ENCODE measurements at places on chromosomes 13 and 19.

DNA sequence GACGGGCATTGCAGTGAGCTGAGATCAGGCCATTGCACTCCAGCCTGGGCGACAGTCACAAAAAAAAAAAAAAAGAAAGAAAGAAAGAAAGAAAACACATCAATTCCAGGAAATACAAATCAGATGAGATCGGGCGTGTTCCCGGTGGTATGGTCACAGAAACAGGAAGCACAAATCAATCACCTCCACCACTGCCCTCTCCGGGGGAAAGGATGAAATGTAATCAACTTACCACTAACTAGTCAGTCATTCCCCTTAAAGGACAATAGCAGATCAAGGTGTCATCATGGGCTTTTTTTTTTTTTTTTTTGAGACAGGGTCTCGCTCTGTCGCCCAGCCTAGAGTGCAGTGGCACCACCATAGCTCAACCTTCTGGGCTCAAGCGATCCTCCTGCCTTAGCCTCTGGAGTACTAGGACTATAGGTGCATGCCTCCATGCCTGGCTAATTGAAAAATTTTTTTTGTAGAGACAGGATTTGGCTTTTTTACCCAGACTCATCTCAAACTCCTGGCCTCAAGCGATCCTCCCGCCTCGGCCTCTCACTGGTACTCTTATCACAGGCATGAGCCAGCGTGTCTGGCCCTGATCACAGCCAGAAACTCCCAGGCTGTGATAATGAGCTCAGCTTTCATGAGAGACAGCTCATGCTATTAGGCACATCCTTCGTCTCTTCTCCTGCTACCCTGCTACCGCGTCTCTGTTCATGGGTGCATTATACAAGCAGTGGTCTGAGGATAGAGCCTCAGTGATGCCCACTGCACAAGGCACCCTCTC lies 6.8 kb upstream of the DPRX start:
- DNase-seq, result no peak
- H3K27ac ChIP-seq, result no peak overlapping the region
- no peak overlapping the region for H3K4me3 ChIP-seq
- no peaks in the 10 kb centered on the region for H3K27me3 ChIP-seq
- no peaks in the 10 kb centered on the region for H3K36me3 ChIP-seq

DNA sequence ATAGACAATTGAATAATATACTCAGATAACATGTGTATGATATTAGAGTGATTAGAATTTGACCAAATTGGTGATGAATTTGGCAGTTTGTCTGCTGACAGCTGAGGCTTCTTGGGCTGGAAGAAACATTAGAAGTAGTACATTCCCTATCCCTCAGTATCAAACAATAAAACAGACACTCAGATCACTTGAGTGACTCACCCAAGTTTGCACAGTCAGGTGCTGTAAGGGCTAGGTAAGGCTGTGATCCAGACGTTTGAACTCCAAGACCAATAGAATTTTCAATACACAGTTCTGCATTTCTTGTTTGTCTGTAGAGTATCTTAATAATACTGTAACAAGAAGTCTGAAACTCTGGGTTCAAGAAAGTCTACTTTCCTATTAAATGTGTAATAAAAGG lies 223.5 kb downstream of the POSTN start:
- H3K36me3 ChIP-seq, result no peaks in the 10 kb centered on the region
- H3K4me1 ChIP-seq, result no peaks in the 10 kb centered on the region
- no peak for DNase-seq
- no peak overlapping the region for H3K27ac ChIP-seq

GRCh38 chr13:80235967-80236302 lies 105.0 kb downstream of the SPRY2 start:
- peaks cover 12% of the 10 kb centered on the region for H3K4me1 ChIP-seq
- no peak overlapping the region for H3K4me3 ChIP-seq
- no peaks in the 10 kb centered on the region for H3K27me3 ChIP-seq
- H3K27ac ChIP-seq, result no peak overlapping the region
- no peak for DNase-seq

DNA sequence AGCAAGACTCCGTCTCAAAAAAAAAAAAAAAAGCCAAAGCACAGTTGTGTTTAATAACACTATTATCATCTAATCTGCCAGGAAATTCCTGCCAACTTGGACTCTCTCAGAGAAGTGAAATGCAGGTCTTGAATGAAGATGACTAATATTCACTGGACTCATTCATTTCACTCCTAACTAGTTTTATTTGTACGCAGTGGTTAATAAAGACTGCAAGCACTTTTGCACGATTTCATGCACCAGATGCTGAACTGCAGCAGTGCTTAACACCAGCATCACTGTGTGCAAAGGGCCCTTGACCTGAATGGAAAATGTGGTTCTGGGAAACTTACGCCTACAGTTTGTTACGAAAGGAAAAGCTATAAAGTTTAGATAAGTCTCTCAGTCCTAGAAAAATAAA lies 63.3 kb downstream of the DHRS12 start:
- DNase-seq, result no peak
- H3K36me3 ChIP-seq, result no peaks in the 10 kb centered on the region
- H3K4me3 ChIP-seq, result no peak overlapping the region
- peak overlapping the region; percentile 60 for H3K27ac ChIP-seq

- H3K4me3 ChIP-seq, result no peak overlapping the region
- H3K27ac ChIP-seq, result no peak overlapping the region
- no peak for DNase-seq
- no peaks in the 10 kb centered on the region for H3K27me3 ChIP-seq
- no peaks in the 10 kb centered on the region for H3K4me1 ChIP-seq
Measured at GRCh38 chr19:49167857-49168409, 10.3 kb downstream of the TRPM4 start.

GRCh38 chr13:50905256-50905655 lies 4.3 kb upstream of the RNASEH2B start:
- DNase-seq, result no peak
- no peak overlapping the region for H3K4me3 ChIP-seq
- no peaks in the 10 kb centered on the region for H3K36me3 ChIP-seq

- peak; percentile 17 for DNase-seq
- H3K27me3 ChIP-seq, result no peaks in the 10 kb centered on the region
- H3K27ac ChIP-seq, result no peak within 1 kb of the TSS
- H3K4me3 ChIP-seq, result peak within 1 kb of the TSS; percentile 26
- H3K36me3 ChIP-seq, result no peaks in the 10 kb centered on the region
Measured at GRCh38 chr19:23116802-23117571, at the start of gene ZNF730. TSS of gene ZNF730 (plus strand) at chr19:23117025. CDS start at chr19:23117174, 149 bp downstream.

DNA sequence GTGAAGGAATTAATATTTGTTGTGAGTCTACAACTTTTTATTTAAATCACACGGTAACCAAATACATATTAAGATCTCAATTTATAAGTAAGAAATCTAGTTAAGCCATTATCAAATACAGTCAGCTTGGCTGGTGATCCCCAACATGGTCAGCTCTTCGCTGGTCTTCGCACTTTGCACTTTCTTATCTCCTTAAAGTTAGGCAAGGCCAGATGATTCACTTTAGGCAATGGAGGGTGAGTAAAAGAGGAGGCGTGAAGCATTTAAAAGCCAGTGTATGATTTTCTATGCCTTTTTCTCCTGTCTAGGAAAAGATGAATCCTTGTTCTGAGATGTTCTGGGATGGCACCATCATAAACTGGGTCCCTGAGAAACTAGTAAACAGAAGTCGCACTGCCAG lies 793.7 kb upstream of the ARGLU1 start:
- no peak overlapping the region for H3K4me3 ChIP-seq
- no peaks in the 10 kb centered on the region for H3K4me1 ChIP-seq
- H3K27ac ChIP-seq, result no peak overlapping the region
- H3K36me3 ChIP-seq, result no peaks in the 10 kb centered on the region

DNA sequence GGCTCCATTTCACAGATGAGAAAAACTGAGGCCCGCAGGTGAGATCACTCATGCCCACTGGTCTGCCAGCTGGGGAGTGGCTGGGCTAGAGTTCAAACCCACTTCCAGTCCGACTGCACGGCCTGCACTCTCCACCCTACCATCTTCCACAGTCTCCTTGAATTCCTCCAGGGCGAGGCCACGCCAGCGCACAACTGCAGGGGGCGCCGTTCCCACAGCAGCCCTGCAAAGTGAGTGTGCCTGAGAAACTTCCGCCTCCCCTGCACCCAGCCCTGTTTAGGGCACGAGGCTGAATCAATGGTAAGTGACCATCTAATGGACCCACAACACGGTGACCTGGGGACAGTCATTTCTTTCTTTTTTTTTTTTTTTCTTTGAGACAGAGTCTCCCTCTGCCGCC lies 829 bp upstream of the ATCAY start:
- no peak for DNase-seq
- H3K27ac ChIP-seq, result no peak overlapping the region
- H3K4me1 ChIP-seq, result no peaks in the 10 kb centered on the region
